ENCODE measurements at places on chromosomes 7 and 10. TPM values are rescaled to one million over a fixed set of nuclear protein-coding genes. Genes with fewer than 3 reads are reported as not detected.
A peak's percentile ranks its signal among the peaks of the same experiment; 100 is the strongest.

DNA sequence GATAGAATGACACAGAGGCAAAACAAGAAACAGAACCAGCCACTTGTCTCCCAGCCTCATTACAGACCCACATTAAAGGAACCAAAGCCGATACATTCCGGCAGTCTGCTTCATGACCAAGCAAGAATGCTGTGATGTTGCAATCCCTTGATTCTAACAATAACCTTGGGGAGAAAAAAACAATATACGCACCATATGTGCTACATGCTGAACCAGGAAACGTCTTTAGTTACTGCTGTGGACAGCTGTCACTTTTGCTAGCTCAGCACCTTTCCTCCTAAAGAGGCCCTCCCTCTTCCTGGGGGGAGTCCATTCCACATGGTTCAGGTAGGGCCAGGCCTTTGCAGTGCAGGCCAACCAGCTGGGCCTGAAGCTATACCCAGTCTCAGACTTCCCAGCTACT lies 79.1 kb downstream of the PRTFDC1 start:
- DNase-seq, result no peak

DNA sequence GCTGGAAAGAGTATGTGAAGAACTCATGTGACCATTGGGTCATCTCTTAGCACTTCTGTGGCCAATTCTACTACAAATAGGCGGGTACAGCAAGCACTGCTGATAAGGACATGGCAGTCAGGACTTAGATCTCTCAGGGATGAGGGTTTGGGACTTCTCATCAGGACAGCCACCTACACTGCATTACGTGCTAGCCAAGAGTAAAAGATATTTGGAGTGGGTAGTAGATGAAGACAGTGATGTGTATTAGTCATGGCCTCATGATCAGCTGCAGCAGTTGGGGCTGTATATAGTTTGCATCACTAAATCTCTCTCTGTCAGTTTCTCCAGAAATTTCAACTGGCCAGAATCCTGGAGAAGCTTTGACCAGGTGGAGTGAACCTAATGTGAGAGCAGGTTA lies 9.2 kb downstream of the TAS2R60 start:
- DNase-seq, result no peak

GRCh38 chr7:3294432-3295100 lies 6.5 kb upstream of the SDK1 start:
- DNase-seq, result no peak

ZNF853 gene
- total RNA-seq, result 13.7 TPM

GRCh38 chr7:44238116-44238695 lies 37.4 kb downstream of the YKT6 start:
- no peak for DNase-seq

DNA sequence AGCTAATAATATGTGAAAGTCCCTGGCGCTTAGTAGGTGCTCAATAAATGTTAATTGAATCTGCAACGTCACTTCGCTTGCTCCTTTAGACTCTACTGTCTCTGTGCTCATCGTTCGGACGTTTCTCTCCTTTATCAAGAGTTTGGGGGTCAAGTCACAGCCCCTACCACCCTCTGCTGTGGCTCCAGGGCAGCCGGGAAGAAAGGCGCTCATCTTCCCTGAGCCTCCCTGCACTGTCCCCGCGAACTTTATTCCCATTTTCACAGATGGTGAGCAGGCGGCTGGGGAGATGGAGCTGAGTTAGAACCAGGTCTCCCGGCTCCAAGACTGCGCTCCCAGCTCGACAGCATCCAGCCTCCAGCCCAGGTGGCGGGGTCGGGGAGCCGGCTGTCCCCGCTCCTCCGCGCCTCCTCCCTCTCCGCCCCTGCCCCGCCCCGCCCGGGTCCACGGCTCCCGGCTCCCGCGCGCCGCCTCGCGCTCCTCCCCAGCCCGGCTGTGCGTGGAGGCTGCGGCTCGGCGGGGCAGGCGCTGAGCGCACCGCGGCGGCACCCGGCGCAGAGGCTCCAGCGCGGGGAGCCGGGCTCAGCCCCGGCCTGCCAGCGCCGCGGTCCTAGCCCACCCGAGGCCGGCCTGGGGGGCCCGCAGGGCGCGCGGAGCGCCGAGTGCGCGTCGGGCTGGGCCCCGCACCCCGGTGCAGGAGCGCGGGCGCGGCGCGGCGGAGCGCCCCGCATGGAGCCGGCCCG lies at the start of gene CLEC2L:
CLEC2L (plus strand) TSS at position 487 of the 743 bp plus-strand sequence; CDS start at position 730, 243 bp downstream.
- peak; percentile 27 for DNase-seq

DNA sequence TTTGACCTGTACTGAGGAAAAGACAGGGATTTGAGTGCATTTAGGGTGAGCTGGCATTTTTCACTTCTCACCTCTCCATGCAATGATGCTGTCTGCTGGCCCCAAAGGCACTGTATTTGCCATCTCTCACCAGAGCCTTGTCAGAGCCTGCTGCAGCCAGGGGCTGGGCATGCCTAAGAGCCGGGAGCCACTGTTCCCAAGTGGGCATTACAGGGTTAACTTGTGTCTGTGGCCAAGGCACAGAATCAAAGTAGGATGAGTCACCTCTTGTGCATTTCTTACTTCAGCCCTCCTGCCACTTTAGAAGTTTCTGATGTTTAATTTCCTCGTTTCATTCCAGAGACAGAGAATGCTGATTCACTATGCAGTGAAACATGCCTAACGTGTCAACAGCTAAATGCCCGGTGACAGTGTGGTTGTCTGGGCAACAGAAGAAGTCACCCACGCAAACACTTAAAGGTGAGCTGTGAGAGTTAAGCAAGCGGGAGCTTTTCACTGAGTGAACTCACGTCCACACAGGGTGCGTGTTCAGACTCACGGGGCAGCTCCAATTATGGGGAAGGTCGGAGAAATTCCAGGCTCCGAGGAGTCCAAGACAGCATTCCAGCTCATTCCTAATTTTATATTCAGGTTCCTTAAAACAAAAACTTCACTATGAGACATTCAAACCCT lies 57.1 kb upstream of the IGFBP3 start:
- no peak for DNase-seq

CDHR1 gene
- 0.31 TPM for total RNA-seq

GRCh38 chr7:101319401-101319800 lies 2.2 kb downstream of the IFT22 start:
- DNase-seq, result no peak

VWDE gene
- 5.8 TPM for total RNA-seq

- no peak for DNase-seq
Measured at GRCh38 chr10:125700355-125700911, 17.5 kb upstream of the TEX36 start.

DNA sequence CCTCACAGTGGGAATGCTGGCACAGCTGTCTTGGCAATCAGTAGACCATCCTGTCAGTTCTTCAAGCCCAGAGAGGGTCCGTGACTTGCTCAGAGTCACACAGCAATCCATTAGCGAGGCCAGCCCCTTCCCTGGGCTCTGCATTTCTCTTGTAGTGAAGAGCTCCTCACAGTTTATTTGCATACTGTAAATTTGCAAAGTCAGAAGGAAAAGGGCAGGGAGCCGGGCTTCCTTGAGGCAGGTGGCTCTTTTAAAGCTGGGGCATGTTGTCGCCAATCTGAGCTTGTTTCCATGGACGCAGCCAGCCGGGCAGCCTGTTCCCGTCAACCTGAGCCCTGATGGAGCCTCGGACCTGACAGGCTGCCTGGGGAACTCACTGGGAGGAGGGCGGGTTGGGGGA lies 123.4 kb downstream of the CUX1 start:
- no peak for DNase-seq

TMEM26 gene
- total RNA-seq, result 0.87 TPM

GRCh38 chr7:16813232-16813616 lies 8.4 kb upstream of the AGR2 start:
- DNase-seq, result no peak

CPXM2 gene
- total RNA-seq, result 0.18 TPM

GRCh38 chr7:118186501-118186900 lies 2.5 kb downstream of the LSM8 start:
- no peak for DNase-seq

CPVL gene
- 22.1 TPM for total RNA-seq

DNA sequence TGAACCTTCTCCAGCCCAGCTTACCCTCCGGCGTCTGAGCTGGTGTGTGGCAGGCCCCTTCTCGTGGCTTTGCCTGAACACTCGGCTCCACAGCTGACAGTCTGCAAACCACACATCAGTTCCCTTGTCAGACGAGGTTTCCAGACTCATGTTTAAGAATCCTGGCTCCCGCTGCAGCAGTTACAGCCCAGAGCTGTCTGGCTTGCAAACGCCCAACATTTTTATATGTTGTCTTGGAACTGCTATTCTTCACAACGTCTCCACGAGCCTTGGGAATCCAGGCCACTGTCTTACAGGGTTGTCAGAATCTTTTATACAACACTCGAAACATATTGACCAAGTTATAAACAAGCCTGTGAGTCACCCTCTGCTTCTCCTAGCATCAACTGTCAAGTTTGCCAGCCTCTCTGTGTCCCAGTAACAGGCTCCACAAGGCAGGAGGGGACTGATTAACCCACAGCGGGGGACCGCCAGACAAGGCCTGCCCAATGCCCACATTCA lies 68.1 kb downstream of the TNS3 start:
- no peak for DNase-seq

DNA sequence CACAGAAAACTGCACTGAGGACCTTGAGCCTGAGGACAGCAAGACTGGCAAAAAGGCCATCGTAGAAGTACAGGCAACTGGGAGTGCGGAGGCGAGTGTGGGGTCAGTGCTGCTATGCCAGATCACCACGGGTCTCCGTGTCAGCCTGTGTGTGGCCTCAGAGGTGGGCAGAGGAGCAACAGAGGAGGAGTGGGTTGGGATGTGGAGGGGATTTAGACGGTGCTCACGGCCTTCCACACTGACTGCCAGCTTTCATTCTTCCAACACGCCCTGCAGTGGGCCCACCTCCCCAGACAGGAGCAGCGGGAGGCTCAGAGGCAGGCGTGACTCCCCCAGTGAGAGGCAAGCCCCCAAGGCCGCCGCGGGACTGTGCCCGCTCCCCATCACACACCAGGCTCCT lies 17.0 kb upstream of the ZMIZ1 start:
- DNase-seq, result no peak

- no peak for DNase-seq
Measured at GRCh38 chr7:151461096-151461941, 21.4 kb upstream of the CRYGN start.

RAB19 gene
- 14.0 TPM for total RNA-seq

- DNase-seq, result no peak
Measured at GRCh38 chr10:113340282-113340681, 212.6 kb upstream of the HABP2 start.

GRCh38 chr10:96578022-96578421 lies 8.8 kb downstream of the TM9SF3 start:
- no peak for DNase-seq

GRCh38 chr7:121452389-121452788 lies 56.3 kb upstream of the FAM3C start:
- no peak for DNase-seq

CEP55 gene
- total RNA-seq, result 9.1 TPM

DNA sequence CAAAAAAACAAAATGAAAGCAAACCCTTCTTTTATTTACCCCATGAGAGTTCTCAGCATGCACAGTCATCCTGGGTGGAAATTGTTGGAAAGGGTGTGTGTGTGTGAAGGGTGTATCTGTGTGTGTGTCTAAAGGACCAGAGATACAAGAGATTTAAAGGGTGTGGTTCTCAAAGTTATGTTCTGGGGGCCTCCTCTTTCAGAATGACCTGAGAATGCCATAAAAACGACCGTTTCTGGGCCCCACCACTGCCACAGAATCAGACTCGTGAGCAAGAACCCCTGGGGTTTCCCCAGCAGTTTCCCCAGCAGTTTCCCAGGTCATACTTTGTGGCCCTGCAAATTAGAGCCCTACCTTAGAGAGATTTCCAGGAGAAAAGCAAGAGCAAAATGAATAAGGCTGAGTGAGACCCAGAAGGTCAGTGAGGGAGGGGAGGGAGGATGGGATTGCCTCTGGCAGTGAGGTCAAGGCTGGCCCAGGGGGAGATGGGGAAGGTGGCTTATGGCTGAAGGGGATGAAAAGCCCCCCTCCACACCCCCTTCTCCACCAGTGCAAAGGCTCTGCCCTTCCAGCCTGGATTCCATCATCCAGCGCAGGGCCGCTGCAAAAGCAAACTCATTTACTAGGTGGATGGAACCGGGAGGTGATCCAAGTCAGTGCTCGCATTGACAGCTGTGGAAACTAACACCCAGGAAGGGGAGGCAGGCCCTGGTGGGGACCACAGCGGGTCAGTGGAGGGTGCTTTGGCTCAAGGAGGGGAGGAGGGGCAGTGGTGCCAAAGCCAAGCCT lies 10.2 kb downstream of the PYROXD2 start:
- no peak for DNase-seq

DNA sequence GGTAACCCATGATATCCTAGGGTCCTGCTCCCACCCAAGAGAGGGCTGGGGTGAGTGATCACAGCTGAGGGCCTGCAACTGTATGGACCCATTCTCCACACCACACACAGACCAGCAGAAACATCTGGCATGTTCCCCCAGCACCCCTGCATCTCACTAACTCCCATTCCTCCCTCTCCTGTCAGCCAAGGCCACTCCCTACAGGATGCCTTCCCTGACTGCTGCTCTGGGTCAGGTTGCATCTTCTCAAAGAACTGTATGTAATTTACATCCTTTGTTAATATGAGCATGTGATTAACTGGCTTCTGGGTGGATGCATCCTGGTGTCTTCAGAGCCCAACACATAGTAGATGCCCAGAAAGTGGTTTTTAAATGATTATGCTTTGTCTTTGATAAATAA lies 56.2 kb downstream of the PTPRE start:
- no peak for DNase-seq

MAP3K8 gene
- 16.8 TPM for total RNA-seq

- DNase-seq, result no peak
Measured at GRCh38 chr7:127854383-127854782, 176.9 kb downstream of the LRRC4 start.

ACTL6B gene
- 4.2 TPM for total RNA-seq

- no peak for DNase-seq
Measured at GRCh38 chr7:48964074-48964473, 39.7 kb downstream of the CDC14C start.

NKX2-3 gene
- not detected for total RNA-seq

DNA sequence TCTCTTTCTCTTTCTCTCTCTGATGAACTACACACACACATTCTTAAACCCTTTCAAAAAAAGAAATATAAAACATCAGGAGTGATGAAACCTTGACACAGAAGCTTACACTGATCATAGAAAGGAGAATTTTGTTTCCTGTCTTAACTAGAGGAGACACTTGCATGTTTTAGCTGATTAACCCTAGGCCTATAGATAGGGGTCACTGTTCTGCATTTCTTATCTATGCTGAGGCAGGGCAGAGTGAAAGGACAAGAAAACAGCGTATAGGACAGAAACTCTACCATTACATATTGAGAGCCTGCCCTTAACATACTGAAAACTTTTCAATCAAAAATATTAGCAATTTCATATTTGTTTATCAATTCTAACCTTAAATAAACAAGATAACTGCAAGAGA lies 680.6 kb upstream of the MBL2 start:
- DNase-seq, result no peak

DNA sequence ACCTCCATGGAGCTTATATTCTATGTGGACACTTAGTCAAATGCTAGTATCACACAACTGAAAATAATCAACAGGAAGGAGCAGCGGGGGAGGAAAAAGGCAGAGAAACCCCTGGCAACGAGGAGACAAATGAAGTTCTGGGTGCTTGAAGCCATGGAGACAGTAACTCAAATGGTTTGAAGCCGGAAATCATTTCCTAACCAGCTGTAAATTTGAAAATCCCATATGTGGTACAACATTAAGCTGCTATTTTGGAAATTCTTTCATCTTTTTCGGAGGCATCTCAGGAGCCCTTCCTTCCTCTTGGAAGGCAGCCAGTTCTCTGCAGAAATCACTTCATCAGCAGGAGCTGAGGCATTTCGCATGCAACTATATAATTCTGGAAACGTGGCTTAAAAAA lies 91.4 kb downstream of the PPP1R3C start:
- DNase-seq, result no peak

- no peak for DNase-seq
Measured at GRCh38 chr7:98807068-98808048, 62.5 kb downstream of the TMEM130 start.

Measured in progenitor cell of endocrine pancreas (in vitro differentiated cells).